ENCODE measurements at places on chromosomes 13 and 19.

- DNase-seq, result peak; percentile 59
Observed at GRCh38 chr19:45152504-45153338, 8.1 kb downstream of the NKPD1 start.

DNA sequence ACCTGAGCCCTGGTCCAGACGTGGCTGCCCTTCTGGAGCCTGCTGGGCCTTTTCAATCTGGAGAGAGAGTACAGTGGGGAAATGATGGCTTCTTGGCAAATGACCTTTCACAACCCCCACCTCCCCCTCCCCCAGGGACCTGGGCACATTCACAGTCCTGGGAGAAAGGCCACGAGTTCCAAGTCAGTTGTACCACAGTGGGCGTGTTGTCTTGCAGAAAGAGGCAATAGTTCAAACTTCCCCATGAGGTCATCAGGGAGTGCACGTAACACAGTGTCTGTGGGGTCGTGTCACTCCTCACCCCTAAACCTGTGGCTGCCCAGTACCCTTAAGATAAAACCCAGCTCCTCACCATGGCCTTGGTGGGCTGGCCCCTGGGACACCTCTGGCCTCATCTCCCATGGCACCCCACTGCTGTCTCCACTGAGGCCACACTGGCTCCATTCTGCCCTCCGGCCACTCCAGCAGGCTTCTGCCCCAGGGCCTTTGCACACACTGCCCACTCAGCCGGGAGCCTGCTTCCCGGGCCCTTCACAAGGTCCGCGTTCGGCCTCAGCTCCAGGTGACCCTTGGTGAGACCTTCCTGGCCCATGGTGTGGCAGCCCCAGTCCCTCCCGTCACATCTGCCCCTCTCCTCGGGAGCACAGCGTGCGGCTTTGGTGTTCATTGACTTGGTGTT, 13.3 kb downstream of the PLIN4 start:
- no peak for DNase-seq

- DNase-seq, result no peak
Observed at GRCh38 chr13:78604782-78605611, 1.6 kb upstream of the POU4F1 start.

DNA sequence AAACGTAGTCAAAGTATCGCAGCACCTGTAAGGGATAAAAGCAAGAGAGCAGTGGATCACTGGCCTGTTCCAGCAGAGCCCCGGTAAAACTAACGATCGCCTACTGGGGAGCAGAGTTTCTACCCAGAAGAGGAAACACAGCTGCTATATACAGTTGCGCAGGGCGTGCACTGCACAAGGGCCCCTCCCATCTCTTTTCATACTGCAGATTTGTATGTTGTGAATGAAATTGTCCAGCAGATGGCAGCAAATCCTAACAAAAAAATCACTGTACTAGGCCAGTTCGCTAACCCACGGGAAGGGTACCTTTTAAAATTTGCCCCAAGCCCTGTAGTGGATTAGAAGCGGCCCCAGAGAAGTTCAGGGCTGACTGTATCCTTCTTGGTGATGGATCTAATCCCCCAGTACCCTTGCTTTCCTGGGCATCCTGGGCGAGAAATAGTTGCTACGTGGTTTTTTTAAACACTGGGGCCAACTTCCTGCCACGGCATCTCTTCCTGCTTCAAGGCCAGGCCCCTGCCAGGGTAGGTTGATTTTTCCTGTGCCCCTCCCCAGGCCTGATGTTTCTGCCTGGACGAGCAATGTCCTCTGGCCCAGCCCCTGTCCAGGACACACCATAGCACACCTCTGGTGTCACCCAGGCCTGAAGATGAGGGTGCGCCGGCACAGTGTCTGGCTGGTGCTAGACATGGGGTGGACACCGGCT, 127.0 kb downstream of the IER2 start:
- peak; percentile 66 for DNase-seq

DNA sequence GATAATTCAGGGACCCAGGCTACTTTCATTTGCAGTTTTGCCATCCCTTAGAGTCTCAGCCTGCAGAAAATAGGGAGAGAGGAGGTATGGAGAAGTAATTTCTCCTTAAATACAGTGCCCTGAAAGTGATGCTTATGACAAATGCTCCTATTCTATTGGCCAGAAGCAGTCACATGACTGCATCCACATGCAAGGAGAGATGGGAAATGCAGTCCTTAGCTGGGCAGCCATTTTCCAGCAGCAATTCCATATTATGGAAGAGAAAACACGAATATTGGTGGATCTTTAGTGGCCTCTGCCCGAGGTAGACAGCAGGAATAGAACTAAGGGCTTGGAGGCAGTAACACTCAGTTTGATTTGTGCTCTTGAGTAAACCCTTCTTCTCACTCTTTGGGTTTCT, 39.4 kb downstream of the VAV1 start:
- DNase-seq, result no peak

DNA sequence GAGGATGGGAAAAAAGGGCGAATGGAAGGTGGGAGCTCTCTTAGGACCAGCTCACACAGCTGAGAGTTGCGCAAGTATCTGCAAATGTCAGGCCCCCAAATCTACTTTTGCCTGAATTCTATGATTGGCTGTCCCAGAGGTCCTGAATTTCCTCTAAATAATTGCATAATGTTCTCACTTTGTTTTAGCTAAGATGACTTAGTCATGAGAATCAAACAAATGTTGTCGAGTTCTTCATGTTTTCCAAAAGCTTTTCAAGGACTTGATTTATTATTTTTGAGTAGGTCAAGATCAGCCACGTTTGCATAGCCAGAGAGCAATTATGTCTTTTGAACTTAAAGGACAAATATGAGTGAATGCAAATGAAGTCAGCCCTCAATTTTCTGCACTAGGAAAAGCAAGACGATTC, 246.6 kb upstream of the MAB21L1 start:
- DNase-seq, result no peak

DNA sequence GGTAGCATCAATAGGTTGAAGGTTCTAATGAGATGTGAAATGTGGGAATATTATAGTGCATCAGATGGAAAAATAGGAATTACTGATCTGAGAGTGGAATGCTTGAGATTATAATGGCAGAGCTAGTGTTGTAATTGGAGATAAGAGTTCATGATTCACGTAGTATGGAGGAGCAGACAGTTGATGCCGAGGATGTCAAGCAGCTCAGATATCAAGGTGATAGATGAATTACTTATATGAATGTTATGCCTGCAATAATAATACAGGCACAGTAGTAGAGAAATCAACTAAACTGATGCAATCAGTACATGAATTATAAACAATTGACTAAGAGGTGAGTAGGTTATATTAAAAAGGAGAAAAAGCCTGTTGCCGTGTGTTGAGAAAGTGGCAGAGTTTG, 793.2 kb upstream of the GPC6 start:
- no peak for DNase-seq

- DNase-seq, result no peak
Observed at GRCh38 chr13:25215253-25215575, 43.1 kb upstream of the AMER2 start.

- peak; percentile 65 for DNase-seq
Observed at GRCh38 chr19:14375055-14375581, 6.1 kb upstream of the ADGRE5 start.

DNA sequence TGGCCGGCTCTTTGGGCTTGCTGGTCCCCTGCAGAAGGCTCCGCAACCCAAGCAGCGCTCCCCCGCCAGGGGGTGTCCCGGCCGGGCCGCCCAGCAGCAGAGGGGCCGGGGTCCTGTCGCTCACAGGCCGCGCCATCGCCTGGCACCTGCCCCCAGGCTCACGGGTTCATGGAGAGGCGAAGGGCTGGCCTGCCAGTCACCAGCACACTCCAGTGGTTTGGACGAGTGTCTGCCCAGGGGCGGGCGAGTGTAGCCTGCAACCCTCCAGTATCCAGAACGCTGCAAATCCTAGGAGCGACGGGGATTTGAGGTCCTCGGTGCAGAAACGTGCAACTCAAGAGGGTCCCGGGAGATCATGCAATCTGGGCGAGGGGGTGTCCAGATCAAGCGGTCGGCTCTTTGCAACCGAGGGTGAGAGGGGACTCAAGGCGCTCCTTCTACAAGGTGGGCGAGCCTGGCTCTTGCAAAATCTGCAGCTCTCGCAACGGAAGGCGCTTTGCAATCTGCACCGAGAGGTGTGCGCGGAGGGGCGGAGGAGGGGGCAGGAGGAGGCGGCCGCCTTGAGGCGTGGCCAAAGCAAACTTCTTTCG, at the start of gene DBP:
Gene DBP (minus strand): TSS at position 521 of the 590 bp plus-strand sequence. CDS start 385 bp downstream, at position 136.
- peak; percentile 61 for DNase-seq

GRCh38 chr13:111852725-111853518, 214.0 kb upstream of the SOX1 start:
- no peak for DNase-seq

Data from right hindlimb (tissue), 1 donor.